Activated CD4-positive, alpha-beta T cell treated with anti-CD3 and anti-CD28 coated beads, Interleukin-2, amount 50 U/mL, for 4 hours (primary cell): ENCODE measurements at places on chromosomes 16 and 17.

- DNase-seq: no peak
Observed at GRCh38 chr17:7026471-7027115, 3.7 kb downstream of the BCL6B start.

- DNase-seq: no peak
Observed at GRCh38 chr17:75168998-75169397, 13.8 kb downstream of the SUMO2 start.

DNA sequence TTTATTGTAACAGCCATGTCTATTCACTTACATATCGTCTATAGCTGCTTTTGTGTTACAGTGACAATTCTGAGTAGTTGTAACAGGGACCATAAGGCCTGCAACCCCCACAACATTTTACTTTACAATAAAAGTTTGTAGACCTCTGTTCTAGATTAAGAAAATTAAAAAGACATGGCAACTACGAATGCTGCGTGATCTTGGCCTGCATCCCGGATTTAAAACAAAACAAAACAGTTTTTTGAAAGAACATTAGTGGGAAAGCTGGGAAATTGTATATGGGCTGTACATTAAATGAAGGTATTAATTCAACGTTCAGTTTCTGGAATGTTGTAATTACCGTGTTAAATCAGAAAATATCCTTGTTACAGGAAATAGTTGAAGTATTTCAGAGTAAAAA is 64.1 kb downstream of the RMI2 start:
- no peak for DNase-seq

GRCh38 chr16:75024594-75024993 is 25.8 kb downstream of the ZNRF1 start:
- no peak for DNase-seq

GRCh38 chr16:75045424-75045823 is 46.6 kb downstream of the ZNRF1 start:
- DNase-seq: no peak

GRCh38 chr17:17728550-17729251 is 47.4 kb downstream of the RAI1 start:
- no peak for DNase-seq

DNA sequence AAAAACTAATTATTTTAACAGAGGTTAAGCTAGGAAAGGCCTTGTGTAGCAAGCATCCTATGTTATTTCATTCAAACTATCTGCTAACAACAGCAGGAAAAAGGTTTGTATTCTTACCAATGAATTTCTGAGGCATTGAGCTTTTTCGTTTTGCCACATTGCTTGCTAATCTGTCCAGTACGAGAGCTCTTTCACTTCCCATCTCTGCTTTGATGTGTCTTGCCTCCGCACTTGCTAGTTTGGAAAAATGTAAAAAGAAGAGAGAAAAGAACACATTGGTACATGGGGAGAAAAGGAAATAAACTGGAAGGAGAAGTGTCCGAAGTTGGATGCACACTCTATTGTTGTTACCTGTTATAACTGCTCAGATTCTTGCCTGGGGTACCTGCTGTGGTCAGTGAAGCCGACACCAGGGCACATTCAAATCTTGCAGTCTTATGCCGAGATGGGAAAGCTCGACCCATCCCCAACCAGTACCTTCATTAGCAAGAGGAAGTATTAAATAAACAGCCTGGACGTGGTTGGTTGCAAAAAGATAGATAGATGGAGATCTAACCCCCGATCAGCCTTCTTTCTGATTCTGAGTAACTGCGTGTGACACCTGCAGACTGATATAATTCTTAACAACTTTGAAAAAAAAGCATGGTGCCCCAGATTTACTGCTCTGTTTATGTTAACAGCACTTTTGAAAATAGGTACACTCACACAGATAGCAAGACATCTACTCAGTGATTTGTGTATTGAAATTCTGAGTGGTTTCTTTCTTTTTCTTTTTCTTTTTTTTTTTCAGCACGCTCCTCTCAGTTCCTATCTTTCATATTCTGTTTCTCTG is 40.0 kb downstream of the GRB7 start:
- DNase-seq: no peak

DNA sequence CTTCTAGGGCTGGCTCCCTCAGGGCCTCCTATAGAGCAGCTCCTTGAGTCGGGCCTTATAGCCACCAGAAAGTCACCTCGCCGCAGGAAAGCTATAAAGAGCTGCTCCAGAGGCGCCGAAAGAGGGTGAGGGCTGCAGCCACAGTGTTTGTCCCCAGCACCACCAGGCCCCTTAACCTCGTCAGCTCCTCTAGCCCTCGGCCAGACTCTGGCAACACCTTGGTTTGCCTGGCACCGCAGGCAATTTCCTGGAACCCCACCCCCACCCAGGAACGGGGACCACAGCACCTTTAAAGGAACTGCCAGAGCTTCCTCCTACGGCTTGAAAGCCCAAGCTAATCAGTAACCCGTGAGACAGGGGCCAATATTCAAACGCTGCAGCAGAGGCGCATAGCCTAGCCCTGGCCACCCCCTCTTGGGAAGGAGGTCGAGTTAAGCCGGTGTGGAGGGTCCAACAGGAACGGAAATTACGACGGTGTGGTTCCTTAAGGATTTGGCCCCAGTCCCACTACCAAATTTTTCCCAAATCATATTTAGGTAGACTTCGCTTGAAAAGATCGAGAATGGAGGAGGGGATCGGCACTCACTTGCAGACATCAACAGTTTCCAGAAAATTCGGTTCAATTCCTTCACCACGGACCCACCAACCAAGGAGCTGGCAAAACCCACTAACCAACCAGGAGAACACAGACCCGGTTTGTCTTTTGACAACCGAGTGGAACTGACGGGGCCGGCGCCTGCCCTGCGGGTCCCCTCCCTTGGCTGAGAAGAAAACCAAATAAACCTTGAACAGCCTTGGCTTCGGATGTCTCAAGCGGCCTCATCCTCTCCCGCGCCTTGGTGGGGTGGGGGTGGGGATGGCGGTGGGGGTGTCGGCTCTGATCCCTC is 3.0 kb downstream of the HOXB6 start:
- DNase-seq: no peak

GRCh38 chr16:31361201-31362110 is 6.5 kb downstream of the ITGAX start:
- DNase-seq: no peak

GRCh38 chr17:44969144-44969780 is 1.2 kb upstream of the C1QL1 start:
- DNase-seq: no peak

DNA sequence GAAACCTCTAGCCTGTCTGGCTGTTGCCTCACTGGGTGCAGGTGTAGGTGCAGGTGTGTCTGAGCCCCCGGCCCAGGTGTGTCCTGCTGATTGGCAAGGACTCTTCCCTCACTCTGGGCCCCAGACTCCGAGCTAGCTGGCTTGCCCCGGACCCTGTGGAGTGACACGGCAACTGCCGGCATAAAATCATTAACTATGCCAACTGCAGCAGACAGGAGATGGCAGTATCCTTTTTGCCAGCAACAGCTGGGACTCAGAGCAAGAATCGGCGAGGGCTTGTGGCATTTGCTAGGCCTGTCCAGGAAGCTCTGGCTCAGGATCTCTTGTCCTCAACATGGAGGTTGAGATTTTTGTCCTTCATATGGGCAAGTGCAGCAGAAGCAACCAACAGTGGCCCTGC is 20.8 kb downstream of the CIAPIN1 start:
- DNase-seq: no peak

DNA sequence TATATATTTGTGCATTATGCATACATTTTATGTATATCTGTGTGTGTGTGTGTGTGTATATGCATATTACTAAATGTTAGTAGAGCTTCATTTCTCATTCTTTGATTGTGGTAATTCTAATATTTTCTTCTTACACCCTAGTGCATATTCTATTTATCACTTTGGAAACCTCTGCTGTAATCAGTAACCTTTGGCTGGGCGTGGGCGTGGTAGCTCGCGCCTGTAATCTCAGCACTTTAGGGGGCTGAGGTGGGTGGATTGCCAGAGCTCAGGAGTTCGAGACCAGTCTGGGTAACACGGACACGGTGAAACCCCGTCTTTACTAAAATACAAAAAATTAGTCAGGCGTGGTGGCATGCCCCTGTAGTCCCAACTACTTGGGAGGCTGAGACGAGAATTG is 26.9 kb downstream of the CPSF4L start:
- no peak for DNase-seq

DNA sequence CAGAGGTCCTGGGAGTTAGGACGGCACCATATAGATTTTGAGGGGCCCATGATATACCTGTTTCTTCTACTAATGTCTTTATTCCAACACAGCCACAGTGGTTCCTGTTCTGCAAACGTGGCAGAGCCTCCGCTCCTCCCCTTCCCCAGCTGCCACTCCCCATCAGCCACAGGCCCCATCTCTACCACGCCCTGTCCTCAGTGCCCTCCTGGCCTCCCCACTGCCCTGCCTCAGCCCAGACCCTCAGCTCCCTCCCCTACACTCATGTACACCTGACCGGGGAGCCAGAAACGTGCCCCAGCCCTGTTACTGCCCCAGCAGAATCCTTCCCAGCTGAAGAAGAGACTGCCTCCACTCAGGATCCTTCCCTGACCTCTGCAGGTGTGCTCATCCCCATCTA is 11.9 kb upstream of the RBFOX3 start:
- DNase-seq: no peak

DNA sequence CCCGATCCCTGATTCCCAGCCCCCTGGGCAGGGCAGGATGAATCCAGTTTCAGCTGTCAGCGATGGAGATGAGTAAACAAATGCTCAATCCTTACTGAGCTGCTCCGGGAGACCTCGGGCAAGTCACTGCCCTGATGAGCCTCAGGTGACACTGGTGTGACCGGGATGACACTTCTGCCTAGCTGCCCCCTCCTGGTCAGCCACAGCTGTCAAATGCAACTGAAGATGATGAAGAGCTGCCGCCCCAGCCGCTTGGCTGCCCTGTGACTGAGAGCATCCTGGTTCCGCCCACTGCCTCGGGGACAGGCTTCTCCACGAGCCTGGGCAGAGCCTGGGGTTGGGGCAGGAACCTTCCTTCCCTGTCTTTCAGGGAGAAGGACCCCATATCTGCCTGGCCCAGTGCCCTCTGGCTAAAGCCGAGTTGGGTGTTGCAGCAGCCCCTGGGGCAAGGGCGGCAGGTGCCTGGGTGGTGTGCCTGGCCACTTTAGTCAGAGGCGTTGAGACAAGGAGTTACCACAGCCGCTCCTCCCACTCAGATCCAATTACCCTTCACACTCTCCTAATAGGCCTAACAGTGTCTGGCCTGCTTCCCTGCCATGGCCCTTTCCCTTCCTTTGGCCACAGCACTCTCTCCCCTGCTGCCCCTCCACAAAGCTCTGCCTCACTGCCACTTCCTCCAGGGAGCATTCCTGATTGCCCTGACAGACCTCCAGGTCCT is 5.5 kb downstream of the CCL17 start:
- no peak for DNase-seq

GRCh38 chr17:29973005-29973404 is 31.6 kb downstream of the EFCAB5 start:
- no peak for DNase-seq

DNA sequence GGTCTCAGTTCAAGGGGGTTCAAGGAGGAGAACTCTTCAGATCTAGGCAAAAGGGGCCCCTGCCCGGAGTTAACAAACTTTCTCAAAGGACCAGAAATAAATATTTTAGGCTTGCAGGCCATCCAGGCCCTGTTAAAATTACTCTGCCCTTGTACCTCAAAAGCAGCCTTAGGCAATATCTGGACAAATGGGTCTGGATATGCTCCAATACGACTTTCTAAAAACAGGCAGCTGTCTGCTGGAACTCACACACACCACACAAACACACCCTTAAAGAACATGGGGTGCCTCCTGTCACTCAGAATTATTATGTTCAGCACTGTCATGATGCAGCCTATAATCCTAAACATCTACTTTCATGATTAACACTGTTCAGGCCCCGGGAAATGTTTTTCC is 75.5 kb downstream of the TMEM132E start:
- DNase-seq: no peak

DNA sequence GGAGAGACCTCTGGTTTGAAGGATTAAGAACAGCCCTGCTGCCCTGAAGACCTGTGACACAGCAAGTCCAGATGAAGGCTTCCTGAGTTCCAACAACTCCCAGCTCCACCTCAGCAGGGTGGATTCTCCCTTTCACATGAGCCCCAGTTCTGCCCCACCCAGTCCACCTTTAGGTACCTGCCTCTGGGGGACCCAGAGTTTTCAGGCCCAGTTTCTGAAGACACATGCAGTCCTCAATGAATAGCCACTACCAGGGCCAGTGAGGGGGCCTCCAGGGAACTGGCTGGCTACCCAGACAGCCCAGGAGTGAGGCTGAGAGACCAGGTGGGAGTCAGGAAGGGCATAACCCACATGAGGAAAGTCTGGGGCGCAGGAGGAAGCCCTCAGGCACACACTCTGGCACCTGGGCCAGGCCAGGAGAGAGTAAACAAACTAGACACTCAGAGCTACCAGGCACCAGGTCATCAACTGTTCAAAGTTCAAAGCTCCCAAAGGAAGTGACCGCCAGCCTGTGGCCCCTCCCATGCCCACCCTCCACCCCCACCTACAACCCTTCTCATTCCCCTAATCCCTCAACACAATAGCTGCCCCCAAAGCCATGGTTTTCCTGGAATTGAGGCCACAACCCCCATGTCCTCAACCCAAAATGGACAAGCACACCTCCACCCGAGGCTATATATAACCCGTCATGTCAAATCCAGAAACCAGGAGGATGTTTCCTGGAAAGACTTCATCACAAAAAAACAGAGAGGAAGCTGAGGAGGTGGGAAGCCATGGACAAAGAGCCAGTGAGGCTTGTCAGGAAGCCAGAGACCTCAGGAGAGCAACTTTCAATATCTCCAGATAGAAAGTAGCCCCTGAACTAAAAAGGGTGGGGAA is 2.1 kb downstream of the MYO18A start:
- no peak for DNase-seq

DNA sequence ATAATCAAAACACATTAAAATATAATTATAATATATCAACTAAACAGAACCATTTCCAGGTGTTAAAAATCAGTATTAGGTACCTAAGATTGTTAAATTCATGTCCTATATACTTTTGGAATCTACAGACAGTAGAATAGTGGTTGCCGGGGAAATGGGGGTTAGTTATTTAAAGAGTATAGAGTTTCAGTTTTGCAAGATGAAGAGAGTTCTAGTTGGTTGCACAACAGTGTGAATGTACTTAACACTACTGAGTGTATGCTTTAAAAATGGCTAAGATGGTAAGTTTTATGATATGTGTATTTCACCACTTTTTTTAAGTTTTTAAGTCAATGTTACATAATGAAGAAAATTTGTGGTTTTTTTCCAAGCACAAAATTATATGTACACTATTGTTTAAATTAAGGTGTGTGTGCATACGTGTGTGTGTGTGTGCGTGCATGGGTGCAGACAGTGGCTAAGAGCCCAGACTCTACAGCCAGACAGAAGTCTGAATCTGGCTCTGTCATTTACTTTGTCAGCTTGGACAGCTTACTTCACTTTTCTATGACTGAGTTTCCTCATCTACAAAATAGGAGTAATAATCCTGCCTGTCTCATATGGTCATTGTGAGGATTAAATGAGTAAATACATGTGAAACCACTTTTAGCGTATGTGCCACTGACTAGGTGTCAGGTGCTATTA is 25.3 kb upstream of the PHAF1 start:
- DNase-seq: no peak
